ENCODE measurements at places on chromosomes 2 and 18.
A peak's percentile ranks its signal among the peaks of the same experiment; 100 is the strongest.

- DNase-seq, result no peak
Observed at GRCh38 chr2:44083054-44083453, 85.6 kb upstream of the PPM1B start.

- peak; percentile 50 for DNase-seq
Observed at GRCh38 chr18:10560452-10561045, 34.7 kb downstream of the NAPG start.

GRCh38 chr2:161870401-161870930 is 203.5 kb downstream of the DPP4 start:
- no peak for DNase-seq

- DNase-seq, result no peak
Observed at GRCh38 chr2:85758361-85759256, 4.8 kb downstream of the ATOH8 start.

DNA sequence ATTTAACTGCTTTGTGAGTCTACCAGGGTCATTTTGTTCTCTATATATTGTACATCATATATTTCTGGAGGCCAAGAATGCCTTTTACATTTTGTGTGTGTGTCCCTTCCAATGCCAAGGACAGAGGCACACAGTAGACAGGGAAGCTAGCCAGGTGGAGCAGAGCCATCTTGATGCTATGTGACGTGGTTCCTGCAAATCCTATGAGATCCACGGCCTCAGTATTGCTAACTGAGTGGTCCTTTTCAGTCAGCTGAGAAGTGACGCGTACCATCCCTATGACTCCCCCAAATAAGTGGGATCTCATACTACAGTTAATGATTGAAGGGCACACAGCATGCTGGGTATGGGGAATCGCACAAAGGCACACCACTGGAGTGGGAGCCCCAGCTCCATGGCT is 27.3 kb downstream of the CCDC141 start:
- DNase-seq, result no peak

DNA sequence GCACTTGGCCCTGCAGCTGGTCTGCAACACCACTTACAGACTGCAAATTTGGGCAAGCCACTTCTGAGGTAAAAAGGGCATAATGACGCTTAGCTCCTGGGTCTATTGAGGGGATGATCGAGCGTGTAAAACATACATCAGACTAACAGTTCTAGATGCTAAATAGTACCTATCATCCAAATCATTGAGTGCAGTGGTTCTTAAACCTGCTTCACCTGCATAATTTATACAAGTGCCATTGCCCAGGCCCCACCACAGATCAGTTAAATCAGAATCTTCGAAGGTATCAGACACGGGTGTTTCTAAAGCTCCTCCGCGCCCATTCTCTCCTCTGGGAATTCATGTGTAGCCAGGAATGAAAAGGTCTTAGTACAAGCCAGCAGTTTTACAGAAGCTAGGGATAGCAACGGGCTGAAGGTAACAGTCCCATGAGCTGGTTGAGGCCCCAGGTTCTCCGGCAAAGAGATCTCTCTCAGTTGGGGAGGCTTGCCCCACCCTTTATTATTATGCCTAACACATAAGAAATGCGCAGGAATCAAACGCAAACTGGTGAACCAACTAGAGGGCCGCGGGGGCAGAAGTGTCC is 737 bp upstream of the RNF181 start:
- no peak for DNase-seq

GRCh38 chr18:73479477-73479876 is 611.7 kb upstream of the NETO1 start:
- DNase-seq, result peak; percentile 18

- DNase-seq, result no peak
Observed at GRCh38 chr2:200751786-200752185, 59.9 kb upstream of the BZW1 start.

- DNase-seq, result no peak
Observed at GRCh38 chr18:79496237-79496977, 100.7 kb downstream of the NFATC1 start.

DNA sequence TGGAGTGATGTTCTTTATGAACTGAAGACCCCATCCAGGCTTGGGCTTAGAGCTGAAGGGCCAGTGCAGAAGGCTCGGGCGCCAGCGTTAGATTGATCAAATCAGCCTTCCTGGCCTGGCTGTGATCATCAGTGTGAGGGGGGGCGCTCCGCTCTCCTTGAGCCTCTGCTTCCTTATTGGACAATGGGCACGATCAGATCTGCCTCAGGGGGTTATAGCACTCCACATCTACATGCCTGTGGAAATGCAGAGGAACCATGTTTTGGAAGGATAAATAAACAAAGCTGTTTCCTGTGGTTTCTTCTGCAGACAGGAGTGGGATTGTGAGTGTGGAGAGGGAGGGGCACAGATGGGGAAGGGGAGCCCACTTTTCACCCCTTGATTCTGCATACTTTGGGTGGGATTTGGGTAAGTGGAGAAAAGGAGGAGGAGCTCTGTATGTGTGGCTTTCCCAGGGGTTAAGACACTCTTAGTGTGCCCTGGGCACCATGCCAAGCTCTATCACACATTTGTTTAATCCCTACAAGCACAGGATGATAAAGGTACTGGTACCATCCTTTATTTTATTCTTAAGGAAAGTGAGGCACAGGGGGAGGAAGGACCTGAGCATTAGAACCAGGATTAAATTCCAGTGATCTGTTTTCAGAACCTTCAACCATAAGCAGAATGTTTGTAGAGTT is 150.5 kb downstream of the EN1 start:
- no peak for DNase-seq

GRCh38 chr2:9753665-9754531 is 89.4 kb upstream of the TAF1B start:
- no peak for DNase-seq

GRCh38 chr18:68676913-68677312 is 38.0 kb downstream of the TMX3 start:
- no peak for DNase-seq

DNA sequence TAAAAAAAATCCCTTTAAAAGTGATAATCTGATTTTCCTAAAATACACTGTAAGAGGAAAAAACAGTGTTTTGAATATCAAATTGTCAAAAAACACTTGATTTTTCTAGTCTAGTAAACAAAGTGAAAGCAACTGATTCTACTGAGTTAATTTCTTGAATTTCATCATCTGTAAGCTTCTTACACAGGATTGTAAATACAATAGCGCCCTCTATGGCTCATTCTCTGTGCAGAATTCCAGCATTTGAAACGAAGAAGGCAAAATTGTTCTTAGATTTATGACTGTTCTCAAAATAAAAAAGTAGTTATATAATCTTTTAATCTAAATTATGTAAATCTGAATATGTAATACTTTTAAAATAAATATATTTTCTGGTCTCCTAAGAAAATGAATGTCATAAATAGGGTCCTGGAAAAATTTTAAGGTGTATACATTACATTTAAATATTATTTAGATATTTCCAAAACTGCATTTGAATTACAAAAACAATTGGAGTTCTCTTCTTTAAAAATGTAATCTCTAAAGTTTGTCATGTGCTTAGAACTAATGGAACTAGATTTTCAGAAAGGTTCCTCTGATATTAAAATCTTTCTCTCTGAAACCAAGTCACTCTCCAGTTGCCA is 176.9 kb upstream of the MC4R start:
- peak; percentile 51 for DNase-seq

DNA sequence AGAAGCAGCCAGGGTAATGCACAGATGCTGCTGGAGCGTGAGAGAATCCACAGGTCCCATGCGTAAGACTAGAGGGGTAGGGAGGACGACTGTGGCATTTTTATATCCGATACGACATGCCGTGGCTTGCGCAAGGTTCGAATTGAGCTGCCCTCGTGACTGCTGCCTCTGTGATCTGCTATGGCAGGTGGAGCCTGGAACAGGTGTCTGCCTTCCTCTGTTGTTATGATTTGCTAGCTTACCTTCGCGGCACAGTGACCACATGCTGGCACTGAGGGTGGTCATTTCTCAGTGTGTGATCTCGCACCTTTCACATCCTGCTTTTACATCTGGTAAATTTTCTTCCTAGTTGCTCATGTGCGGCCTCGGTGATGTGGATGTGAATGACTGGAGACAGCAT is 240.2 kb downstream of the ALPK2 start:
- no peak for DNase-seq

DNA sequence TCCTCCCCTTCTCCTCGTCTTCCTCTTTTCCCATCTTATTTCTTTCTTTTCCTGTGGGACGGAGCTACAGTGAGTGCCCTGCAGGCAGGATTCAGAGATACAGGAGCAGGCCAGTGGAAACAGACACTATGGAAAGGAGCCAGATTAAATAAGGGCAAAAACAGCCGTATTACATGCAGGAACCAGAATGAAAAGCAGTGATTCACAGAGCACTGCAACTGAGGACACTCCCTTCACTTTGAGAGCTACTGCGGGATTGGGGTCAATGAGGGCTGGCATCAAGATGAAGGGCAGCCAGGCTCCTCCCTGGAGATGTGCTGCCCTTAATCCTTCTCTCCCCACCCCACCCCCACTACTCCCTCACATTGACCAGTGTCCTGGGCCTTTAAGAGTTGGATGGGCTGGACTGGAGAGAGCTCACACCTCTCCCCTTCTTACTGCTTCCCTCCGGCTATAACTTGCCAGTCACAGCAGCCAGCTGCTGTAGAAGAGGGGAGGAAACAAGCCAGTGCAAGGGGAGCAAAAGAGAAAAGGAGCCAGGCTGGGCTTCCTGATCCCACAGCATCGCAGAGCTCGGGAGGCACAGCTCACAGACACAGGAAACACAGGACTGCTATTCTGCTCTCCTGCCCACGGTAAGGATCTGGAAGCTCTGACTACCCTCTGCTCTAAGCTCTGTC is at the start of gene PLCD4:
Gene PLCD4, plus strand, starts transcription at position 464 of the 680 bp plus-strand sequence. CDS start 7,841 bp downstream, outside the sequence.
- DNase-seq, result peak; percentile 32

- no peak for DNase-seq
Observed at GRCh38 chr2:227855440-227855839, 16.0 kb upstream of the DAW1 start.

- DNase-seq, result no peak
Observed at GRCh38 chr18:59918320-59918755, 18.5 kb downstream of the PMAIP1 start.

DNA sequence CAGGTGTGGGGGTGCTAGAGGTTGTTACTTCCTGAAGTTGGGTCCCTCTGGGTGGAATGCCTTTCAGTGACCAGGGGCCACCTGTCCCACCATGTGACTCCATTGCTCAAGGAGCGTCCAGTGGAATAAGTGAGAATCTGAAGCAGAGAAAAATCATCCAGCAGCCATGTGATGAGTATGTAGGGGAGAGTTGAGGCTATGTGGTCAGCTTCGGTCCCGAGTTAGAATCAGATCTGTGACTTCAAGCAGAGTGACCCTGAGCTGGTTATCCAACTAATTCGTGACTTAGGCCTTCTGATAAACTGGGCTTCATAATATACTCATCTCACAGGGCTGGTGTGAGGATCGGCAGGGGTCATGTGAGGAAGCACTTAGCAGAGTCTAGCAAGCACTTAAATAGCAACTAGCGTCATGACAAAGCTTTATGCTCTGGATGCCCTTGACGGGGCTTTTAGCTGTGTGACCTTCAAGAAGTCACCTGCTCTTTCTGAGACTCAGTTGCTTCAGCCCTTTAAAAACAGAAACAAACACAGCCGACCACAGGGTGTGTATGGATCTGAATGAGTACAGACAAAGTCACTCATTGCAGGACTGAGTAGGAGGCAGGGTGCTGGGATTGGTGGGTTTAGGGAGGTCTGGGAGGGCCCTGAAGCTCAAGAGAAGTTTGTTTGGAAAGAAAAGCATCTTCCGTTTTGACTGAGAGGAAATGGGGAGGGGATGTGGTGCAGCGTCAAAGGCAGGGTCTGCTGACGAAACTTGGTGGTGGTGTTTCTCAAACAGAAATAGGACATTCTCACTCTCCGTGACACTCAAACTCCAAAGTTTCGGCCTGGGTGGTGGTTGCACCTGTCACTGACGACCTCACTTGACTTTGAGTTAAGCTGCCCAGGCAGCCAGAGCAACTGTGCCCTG is 264.0 kb upstream of the CXCR4 start:
- DNase-seq, result no peak

- no peak for DNase-seq
Observed at GRCh38 chr2:145741181-145741580, 1221.3 kb upstream of the ZEB2 start.

DNA sequence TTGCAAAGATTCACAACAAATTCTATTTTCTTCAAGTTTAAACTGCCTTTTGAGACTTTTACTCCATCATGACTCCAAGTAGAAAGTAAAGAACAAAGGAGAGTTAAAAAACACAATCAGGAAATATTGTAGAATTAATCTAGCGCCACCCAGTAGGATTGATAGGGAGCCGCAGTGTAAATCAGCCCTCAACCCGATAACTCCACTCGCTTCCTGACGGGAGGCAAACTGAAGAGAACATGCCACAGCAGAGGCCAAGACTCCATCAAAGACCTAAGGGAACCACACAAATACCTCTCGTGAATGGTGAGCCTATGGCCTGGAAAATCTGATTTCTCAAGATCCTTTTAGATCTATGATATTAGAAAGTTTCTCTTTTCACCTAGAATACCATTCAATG is 319.0 kb downstream of the STK39 start:
- DNase-seq, result no peak

GRCh38 chr2:120468136-120468535 is 122.2 kb downstream of the INHBB start:
- DNase-seq, result no peak

GRCh38 chr18:57107140-57107832 is 39.6 kb upstream of the BOD1L2 start:
- DNase-seq, result peak; percentile 1

DNA sequence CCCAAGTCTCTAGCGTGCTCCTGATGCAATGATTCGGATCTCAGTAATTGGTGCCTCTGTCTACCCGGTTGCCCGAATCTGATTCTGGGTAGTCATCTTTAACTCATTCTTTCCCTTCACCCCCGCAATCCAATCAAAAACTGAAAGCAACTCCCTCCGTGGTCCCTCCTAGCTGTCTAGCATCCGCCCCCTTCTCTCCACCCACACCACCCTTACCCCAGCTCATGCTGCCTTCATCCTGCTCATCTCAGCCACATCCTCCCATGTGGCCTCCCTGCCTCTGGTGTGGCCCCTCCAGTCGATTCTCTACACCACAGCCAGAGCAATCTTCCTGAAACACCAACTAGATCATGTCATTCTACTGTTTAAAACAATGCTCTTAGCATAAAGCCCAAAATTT is 62.3 kb downstream of the TTC32 start:
- DNase-seq, result no peak

DNA sequence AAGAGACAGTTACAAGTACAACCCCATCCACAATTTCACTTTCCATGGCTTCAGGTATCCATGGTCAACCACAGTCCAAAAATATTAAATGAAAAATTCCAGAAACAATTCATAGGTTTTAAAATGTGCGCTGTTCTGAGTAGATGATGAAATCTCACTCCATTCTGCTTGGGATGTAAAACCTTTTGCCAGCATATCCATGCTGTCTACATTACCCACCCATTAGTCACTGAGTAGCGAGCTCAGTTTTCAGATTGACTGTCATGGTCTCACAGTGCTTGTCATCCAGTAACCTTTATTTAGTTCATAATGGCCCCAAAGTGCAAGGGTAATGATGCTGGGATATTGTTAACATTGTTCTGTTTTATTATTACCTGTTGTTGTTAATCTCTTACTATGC is 40.5 kb downstream of the SMAD4 start:
- DNase-seq, result no peak

All from smooth muscle cell of the brain vasculature (primary cell).